ENCODE measurements at places on chromosomes 16 and 17. TPM values are rescaled to one million over a fixed set of nuclear protein-coding genes. Genes with fewer than 3 reads are reported as not detected.

DNA sequence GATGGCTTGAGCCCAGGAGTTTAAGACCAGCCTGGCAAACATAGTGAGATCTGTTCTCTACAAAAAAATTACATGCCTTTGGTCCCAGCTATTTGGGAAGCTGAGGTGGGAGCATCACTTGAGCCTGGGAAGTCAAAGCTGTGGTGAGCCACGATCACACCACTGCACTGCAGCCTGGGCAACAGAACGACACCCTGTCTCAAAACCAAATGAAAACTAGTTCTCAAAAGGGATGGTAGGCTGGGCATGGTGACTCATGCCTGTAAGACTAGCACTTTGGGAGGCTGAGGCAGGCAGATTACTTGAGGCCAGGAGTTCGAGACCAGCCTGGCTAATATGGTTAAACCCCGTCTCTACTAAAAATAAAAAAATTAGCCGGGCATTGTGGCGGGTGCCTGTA is 31.1 kb downstream of the PPM1D start:
- DNase-seq, result no peak

GRCh38 chr16:84484579-84485254 is 19.7 kb downstream of the MEAK7 start:
- no peak for DNase-seq

- DNase-seq, result no peak
These were observed 30.5 kb downstream of the TANGO6 start for GRCh38 chr16:68873635-68874471.

- no peak for DNase-seq
These were observed 27.5 kb downstream of the PIMREG start for GRCh38 chr17:6471531-6472465.

DNA sequence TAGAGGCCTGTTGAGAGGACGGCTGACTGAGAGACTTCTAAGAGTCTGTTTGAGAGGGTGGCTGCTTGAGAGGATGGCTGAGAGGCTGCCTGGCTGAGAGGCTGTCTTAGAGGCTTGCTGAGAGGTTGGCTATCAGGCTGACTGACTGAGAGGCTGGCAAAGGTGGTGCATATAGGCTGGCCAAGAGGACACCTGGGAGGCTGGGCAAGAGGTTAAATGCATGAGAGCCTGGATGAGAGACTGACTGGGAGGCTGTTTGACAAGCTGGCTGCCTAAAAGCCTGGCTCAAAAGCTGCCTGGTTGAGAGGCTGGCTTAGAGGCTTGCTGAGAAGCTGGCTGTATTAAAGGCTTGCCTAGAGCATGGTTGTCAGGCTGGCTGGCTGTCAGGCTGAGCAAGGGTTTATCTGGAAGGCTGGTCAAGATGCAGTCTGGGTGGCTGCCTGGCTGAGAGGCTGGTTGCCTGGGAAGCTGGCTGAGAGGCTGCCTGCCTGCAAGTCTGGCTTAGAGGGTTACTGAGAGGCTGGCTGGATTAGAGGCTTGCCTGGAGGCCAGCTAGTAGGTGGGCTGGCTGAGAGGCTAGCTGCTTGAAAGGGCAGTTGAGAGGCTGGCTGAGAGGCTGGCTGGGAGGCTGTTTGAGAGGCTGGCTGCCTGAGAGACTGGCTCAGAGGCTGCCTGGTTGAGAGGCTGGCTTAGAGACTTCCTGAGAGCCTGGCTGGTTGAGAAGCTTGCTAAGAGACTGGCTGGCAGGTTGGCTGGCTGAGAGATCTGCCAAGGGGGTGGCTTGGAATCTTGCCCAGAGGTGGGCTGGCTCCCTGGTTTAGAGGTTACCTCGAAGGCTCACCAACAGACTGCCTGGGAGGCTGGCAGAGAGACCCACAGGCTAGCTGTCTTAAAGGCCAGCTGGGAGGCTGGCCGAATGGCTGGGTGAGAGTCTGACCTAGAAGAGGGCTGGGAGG is 38.3 kb upstream of the ACSM2B start:
- DNase-seq, result no peak

DNA sequence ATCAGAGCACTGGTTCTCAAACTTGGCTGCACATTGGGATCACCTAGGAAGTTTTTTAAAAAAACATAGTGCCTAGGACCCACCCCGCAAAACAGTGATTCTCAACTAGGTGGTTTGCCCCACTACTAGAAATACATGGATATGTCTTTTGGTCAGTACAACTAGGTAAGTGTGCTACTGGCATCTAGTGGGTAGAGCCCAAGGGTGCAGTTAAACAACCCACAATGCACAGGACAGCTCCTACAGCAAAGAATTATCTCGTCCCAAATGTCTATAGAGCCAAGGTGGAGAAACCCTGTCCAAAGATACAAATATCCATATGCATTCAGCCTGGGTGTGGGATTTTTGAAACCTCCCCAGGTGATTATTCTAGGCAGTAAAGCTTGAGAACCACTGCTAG is 11.8 kb upstream of the ZNF19 start:
- no peak for DNase-seq

The CLDN7 gene
- 36.6 TPM for polyA plus RNA-seq

DNA sequence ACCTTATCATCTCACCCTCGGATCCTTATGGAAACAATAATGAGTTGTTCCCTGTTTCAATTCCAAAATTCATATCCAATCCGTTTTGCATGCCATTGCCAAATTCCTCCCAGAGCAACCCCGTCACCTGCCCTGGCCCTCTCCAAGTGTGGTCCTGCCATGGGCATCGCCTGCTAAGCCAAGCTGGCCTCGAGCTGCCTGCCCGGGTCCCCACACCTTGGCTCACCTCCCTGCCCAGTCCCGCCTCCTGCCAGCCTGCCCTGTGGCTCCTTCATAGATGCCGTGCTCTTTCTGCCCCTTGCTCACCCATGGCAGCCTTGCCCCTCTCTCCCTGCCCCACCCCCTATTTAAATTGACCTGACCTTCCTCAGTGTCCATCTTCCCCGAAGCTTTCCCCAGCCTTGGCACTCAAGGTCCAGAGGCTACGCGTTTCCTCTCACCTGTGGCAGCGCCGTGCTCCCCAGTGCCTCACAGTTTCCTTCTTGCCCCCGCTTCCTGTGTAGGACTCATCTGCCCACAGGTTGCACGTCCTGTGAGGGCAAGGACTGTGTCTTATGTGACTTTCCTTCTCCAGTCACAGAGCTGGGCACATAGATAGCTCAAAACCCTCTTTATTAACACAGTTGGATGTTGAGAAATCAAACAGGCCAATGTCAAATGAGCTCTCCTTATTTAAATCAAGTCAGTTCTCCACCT is 12.7 kb downstream of the MAPT start:
- DNase-seq, result no peak

DNA sequence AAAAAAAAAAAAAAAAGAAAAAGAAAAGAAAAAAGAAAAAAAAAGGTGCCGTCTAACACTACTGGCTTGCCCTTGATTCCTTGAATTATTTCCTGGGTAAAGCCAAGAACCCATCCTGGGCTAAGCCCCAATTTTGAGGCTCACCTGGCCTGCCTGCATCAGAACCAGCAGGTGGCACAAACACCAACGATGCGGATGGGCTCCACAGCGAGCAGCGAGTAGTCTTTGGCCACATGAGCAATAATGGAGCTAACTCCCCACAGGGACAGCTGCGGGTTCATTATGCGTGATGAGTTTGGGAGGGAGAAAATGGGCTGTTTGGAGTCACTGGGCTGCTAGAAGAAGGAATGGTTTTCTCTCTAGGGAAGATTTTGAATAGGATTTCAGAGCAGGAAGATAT is 91.1 kb downstream of the ASIC2 start:
- DNase-seq, result no peak

DNA sequence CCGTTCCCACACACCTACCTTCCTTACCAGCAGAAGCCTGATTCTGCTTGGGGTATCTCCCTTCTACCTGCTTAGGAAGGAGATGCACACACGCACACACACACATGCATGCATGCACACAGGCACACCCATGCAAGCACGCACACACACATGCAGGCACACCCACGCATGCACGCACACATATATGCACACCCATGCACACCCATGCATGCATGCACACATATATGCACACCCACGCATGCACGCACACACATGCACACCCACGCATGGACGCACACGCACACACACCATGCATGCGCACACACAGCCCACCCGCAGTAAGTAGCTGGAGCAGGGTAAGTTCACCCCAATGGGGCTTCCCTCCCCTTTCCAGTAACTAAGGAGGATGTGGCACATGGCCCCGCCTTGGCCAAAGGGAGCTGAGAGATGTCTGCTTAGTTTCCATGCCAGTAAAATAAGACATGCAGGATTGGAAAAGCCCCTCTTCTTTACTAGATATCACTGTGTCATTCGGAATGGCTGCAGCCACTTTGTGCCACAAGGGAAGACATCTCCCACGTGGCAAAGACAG is 33.7 kb downstream of the ADCY9 start:
- DNase-seq, result no peak

DNA sequence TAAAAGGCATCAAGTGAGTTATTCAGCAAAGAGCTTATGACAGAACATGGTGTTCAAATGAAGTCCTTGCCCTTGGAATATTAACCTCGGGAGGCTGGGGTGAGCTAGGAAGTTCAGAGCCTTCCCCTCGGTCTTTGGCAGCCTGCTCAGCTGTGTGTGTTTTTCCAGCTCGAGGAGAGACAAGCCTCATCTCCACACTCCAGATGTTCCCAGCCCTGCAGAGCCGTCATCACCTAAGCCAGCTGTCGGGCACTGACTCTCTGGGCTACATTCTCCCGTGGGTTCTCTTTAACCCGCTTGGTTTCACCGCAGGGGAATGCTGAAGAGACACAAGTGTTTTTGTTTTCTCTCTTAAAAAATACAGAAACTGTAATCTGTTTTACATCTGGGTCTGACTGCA is 47.1 kb downstream of the IRX3 start:
- DNase-seq, result no peak

- DNase-seq, result no peak
These were observed 246.1 kb downstream of the SLC39A11 start for GRCh38 chr17:72846399-72846798.
